ENCODE measurements at places on chromosomes 6 and 20.

DNA sequence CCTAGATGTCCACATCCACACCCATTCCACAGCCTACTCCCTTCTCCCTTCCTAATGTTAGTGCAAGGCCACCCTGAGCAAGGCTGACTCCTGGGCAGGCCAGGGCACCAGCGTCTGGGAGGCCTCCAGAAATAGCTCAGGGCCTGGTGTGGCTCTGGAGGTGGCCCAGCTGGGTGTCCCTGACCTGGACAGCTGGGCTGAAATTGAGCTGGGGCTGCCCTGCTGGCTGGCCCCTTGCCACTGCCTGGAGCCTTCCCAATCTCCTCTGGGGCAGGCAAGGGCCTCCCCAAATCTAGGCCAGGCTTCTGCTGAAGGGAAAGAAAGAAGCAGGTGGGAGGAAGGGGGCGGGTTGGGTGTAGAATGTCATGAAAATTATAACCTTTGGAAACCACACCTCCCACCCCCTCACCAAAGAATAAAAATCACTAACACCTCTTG, 2.1 kb downstream of the FAM110A start:
- DNase-seq: no peak

- DNase-seq: no peak
Observed at GRCh38 chr6:12935637-12936036, 219.1 kb downstream of the PHACTR1 start.

GRCh38 chr6:48835421-48835958, 627.6 kb downstream of the MMUT start:
- no peak for DNase-seq

GRCh38 chr20:48521121-48521520, 306.7 kb downstream of the PREX1 start:
- DNase-seq: no peak

GRCh38 chr20:41143354-41143753, 6.0 kb downstream of the PLCG1 start:
- DNase-seq: no peak

GRCh38 chr20:9889270-9889981, 50.5 kb upstream of the PAK5 start:
- DNase-seq: no peak

DNA sequence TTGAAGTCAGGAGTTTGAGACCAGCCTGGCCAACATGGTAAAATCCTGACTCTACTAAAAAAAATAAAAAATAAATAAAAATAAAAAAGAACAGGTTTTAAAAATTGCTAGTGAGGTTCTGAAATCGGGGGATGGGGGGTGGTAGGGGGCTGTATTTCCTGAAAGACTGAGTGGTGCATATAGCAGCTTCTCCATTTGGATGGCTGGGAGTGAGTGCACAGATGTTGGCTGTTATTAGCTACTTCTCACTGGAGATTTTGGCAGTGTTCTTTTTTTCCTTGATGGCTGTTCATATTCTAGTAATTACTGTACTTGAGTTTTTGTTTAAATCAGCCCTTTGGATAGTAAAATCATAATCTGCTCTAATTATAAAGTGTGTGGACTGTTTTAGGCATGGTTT, 79.8 kb downstream of the RTN4IP1 start:
- DNase-seq: no peak

GRCh38 chr6:131807321-131807643, 538 bp upstream of the ENPP1 start:
- DNase-seq: no peak

- no peak for DNase-seq
Observed at GRCh38 chr6:116369964-116370759, 585 bp upstream of the DSE start.

GRCh38 chr6:74256381-74256780, 560.4 kb downstream of the CD109 start:
- DNase-seq: no peak

- no peak for DNase-seq
Observed at GRCh38 chr20:859751-860231, 26.3 kb downstream of the FAM110A start.

DNA sequence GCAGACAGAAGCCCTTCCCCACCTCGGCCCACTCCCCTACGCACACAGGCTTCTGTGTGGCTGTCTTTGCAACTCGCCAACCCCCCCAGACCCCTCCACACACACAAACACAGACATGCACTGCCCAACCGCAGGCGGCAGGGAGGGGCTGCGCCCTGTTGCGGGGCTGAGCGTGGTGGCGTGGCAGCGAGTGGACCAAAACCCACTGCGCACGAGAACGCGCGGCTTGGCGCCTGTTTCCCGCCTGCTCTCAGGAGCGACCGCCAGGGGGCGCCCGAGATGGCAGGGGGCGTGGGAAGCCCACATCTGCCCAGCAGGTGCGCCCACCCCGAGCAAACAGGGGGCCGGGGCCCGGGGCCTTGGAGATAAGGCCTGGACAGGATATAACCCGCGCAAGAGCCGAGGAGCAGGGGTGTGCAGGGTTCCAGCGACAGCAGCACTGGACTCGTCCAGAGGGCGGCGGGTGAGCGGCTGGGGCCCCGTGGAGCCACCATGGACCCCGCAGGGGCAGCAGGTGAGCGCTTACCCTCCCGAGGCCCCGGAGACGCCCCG, at the start of gene RBPJL:
TSS of gene RBPJL (plus strand) at position 410 of the 552 bp plus-strand sequence. CDS start at position 493, 83 bp downstream.
- peak; percentile 18 for DNase-seq

DNA sequence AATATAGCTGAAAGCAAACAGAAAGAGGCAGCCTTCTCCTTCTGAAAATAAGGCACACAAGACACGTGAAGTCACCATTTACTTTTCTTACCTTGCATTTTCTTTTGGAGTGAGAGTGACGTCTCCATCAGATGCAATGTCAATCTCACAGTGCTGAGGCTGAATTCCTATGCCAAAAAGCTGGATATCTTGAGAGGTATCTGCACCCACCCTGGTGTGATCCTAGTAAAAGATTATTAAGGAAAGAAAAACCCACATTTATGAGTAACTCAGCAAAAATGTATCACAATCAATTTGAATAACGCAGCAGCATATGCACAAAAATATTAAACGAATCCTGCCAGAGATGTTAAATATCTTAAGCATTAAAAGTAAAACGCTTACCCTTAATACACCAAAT, 121.4 kb upstream of the NUP153 start:
- DNase-seq: no peak

DNA sequence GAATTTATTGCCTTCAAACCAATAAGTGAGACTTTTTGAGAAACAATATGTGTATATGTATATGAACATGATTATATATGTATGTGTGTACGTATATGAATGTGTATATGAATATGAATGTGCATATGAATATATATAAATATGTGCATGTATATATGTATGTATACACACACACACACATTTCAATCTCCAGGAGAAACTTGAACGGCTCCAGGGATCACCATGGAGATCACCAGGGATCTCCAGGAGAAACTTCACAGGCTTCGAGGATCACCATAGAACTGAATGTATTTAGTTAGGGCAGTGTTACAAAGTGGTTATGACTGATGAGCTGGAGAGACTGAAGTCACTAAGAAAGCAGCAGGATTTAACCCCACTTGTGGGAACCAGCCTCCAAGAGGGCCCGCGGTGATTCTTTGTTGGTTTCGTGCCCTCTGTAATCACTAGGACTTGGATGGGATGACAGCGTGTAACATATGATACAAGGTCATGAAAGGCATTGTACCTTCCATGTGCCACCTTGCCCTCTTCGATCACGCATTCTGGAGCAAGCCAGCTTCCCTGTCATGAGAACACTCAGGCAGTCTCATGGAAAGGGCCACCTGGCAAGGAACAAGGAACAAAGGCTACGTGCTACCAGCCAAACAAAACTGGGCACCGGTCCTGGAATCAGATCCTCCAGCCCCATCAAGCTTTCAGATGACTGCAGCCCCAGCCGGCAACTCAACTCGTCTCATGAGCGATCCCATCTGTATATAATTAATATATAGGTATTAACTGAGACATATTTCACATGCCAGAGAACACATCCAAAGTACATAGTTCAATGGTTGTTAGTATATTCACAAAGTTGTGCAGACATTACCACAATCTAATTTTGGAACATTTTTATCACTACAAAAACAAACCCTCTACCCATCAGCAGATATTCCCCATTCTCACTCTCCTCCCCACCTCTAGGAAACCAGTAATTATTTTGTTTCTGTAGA, 8.6 kb downstream of the FAM50B start:
- no peak for DNase-seq

- no peak for DNase-seq
Observed at GRCh38 chr6:96227135-96227534, 211.4 kb downstream of the FUT9 start.

GRCh38 chr6:4274382-4275082, 139.2 kb upstream of the ECI2 start:
- no peak for DNase-seq

DNA sequence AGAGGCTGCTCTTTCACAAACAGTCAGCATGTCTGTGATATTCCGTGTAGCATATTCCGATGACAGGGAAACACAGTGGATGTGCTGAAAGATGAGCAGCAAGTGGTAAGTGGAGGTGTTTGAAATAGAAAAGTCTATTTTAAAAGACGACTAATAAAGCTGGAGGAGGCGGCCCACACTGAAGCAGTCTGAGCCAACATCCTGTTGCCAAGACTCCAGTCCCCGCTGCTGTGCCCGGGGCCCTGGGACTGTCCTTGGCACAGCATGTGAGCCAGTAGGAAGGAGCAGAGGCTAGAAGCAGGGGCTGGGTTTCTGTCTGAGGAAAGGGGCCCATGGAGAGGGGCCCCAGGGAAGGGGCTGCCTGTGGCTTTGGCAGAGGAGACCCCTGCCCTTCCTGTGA, 351.5 kb upstream of the CHD6 start:
- no peak for DNase-seq

DNA sequence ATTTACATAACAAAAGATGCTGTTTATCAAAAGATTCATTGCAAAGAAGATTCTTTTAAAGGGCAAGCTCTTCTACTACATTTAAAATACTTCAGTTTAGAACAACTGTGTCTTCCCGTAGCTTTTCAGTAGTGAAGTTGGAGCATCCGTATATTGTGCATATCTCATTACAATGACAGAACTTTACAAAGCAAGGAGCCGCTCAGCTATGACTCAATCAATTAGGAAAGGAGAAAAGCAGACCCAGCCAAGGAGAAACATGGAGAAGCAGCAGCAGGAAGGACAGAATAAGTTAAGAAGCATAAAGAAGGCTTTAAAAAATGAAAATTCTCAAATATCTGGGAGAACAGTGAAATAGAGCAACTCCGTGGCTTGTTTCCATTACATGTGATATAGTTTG, 132.6 kb upstream of the SMLR1 start:
- no peak for DNase-seq

GRCh38 chr20:50526403-50526989, 16.3 kb downstream of the PTPN1 start:
- no peak for DNase-seq

DNA sequence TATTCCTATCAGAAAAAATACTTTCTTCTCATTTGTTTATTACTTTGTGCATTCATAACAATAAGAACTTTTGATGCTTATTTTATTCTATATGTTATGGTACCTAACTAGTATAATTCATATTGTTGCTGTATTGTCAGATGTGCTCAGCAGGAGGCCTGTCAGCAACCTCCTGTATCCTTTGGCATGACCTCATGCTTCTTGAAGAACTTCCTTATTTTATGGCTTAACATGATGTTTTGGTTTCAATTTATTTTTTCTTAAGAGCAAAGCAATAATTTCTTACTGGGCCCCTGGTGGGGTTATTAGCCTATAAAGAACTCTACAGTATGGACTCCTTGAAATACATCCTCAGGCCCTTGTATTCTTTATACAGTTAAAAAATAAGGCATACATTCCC, 17.3 kb downstream of the GGTLC1 start:
- DNase-seq: no peak

DNA sequence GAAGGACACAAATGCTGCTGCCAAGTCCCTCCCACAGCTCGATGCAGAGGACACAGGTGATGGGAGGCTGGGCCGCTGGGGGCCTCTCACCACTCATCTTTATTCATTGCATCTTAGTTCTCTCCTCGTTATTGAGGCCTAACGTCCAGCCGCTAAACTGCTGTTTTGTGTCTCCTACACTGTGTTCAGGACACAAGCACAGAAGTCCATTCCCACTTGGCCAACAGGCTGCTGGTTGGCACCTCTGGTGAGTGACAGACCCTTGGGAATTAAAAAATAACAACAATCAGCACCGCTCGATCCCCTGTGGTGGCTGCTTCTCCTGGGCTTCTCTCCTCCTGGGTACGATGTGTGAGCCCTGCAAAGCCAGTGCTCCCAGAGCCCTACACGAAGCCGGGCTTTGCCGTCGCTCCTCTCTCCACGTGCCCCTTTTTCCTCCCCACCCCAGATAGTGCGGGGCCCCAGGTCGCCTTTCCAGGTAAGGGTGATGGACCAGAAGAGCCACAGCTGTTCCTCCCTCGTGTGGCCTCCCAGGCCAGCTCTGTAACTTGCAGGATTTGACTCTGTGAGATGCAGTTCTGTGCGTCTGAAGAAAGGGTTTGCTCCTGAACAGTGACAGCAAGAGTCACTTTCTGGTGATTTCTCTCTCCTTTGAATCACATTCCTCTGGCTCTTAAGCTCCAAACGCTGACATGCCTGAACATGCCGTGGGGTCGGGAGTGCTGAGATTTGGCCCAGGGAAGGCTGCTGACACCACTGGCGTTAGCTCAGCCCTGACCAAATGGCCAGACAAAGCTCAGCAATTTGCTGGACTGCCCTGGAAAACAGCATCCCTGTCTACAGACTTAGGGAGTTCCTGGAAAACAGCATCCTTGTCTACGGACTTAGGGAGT, 59.3 kb downstream of the DLL1 start:
- DNase-seq: no peak

- DNase-seq: no peak
Observed at GRCh38 chr6:26392932-26393636, 9.0 kb upstream of the BTN3A1 start.

- DNase-seq: no peak
Observed at GRCh38 chr20:9608639-9609340, 94.4 kb downstream of the LAMP5 start.

DNA sequence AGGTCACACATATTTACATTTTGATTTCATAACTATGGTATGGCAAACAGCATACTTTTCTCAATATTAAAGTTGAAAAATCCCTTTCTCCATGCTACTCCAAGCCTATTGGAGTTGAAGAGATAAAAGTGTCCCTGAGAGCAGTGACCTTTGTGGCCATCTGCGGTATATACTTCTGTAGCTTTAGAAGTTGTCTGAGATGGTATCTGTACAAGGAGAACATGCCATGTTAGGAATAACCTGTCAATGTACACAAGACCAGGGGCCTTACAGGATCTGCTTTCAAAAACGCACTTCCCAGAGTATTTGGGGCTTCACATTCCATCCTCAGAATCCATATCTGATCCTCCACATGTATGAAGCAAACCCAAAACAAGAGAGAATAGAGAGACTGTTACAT, 226.7 kb downstream of the MEI4 start:
- DNase-seq: no peak

- no peak for DNase-seq
Observed at GRCh38 chr20:9137001-9137400, 68.1 kb downstream of the PLCB4 start.

- DNase-seq: no peak
Observed at GRCh38 chr6:42970871-42971612, 7.9 kb downstream of the PEX6 start.
